ENCODE measurements at places on chromosomes 13 and 19.
A peak's percentile ranks its signal among the peaks of the same experiment; 100 is the strongest.

DNA sequence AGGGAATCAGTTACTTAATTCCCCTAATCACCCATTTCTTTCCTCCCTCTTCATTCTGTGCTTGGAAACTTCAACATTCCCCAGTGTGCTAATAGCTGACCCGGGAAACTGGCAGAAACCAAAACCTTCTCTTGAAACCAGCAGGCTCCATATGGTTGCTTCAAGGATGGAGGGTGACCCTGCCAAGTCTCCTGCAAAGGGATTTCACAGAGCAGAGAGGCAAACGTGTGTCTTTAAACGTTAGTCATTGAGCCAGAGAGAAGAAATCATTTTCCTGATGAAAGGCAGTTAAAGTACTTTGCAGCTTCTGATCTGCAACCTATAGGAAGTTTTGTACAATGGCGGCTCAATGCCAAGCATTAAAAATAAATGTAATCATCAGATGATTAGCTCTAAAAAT, 220.9 kb downstream of the POU4F1 start:
- no peak for DNase-seq

- DNase-seq, result no peak
Measured at GRCh38 chr19:18715416-18715815, 31.9 kb downstream of the CRTC1 start.

GRCh38 chr19:13429563-13429962, 76.7 kb downstream of the CACNA1A start:
- DNase-seq, result no peak

DNA sequence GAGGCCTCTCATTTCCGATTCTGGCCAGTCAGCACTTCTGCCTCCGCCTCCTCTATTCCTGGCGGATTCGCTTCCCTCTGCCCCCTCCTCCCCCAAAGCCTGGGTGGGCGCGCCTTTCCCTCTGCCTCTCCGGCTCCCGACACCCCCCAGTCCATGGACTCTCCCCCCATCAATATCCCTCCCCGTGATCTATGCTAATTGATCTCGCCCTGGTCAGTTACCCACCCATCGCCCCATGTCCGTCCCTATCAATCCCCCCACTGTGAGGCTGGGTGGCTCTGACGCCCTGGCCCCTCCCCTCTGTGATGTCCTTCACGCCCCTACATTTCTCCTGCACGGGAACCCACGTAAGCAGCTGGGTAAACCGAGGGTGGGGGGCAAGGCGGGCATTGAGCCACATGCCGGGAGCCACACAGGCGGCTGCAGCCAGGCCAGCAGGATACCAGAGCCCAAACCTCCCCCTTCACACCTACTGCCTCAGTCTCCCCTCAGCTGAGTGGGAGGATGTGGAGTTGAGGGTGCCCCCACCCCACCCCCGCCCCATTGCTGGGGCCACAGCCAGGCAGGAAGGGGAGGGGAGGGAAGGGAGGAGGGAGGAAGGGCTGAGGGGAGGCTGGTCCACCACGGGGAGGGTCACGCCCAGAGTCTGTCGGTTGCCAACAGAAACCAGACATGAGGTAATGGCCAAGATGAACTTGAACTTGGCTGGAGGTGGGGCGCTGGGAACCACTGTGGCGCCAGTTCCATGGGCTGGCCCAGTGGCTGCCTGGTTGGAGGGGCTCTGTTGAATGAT, 21.0 kb downstream of the SMIM24 start:
- DNase-seq, result no peak

- no peak for DNase-seq
Measured at GRCh38 chr13:52850396-52851136, 2.1 kb upstream of the PCDH8 start.

DNA sequence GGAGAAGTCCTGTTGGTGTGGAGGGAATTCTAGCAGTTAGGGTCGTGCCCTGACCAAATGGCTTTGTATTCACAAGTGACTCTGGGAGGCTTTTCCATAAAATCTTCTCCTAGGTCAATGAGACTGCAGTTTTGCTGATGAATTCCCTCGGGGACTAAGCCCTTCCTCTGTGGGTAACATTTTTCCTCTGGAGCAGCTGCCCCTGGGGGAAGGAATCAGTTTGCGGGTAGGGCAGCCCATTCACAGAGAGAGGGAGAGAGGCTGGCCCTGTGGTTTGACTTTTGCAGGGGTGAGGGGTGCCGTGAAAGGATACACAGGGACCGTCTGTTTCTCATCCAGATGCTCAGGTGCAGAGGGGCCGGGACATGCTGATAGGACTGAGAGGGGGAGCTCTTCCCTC, 67.3 kb downstream of the ERICH6B start:
- DNase-seq, result no peak

GRCh38 chr19:20365146-20365545, 198.1 kb downstream of the ZNF486 start:
- DNase-seq, result no peak

DNA sequence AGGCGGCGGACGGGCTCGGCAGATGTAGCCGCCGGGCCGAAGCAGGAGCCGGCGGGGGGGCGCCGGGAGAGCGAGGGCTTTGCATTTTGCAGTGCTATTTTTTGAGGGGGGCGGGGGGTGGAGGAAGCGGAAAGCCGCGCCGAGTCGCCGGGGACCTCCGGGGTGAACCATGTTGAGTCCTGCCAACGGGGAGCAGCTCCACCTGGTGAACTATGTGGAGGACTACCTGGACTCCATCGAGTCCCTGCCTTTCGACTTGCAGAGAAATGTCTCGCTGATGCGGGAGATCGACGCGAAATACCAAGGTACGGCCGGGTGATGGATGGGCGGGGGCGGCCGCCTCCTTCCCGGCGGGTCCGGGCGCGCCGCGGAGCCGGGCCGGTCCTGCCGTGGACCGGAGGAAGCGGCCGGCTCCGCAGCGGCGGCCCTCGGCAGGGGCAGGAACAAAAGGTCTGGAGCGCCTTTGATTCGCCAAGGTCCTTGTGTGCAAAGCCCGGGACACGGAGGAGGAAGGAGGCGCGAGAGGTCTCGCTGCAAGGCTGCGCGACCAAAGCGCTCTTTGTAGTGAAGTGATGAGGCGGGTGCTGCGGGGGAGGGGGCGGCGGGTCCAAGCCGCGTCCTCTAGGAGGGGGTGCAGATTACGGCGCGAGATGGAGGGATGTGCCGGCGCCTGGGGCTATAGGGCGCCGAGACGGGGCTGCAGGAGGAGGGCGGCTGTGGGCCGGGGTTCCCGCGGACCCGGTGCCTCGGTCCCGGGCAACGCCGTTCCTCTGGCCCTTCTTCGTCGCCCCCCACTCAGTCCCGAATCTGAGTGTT, 689 bp downstream of the ING1 start:
- peak; percentile 56 for DNase-seq

DNA sequence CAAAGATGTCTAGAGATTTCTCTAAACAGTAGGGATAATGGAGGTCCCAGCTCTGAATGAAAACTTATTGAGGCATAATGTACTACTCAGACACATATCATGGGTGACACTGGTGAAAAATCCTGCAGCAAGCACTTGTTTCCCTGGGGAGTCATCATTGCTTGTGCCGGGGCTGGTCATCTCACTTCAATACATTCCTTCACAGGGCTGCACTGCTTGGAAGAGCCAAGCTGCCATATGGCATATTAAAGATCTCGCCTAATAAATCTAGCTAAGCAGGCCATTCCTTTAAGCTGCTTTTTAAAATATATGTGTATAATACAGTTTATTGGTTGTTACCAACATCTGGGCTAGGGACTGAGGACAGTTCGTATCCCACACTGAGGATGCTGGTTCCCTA, 332.2 kb upstream of the GPC6 start:
- DNase-seq, result no peak

GRCh38 chr19:41861116-41861768, 1.2 kb downstream of the RPS19 start:
- no peak for DNase-seq

DNA sequence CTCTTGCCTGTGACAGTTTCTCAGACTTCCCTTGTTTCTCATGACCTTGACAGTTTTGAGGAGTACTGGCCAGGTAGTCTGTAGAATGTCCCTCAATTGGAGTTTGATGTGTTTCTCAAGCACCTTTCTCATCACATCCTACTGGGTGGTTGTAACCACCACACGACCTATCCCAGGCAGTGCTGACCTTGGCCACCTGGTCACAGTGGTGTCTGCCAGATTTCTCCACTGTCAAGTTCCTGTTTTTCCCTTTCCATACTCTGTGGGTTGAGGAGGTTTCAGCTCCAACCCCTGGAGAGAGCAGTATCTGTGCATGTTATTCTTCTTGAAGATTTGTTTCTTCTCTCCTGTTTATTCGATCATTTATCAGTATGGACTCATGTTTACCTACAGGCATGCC, 8.4 kb upstream of the UPF3A start:
- no peak for DNase-seq

GRCh38 chr13:113187263-113187669, 21.2 kb downstream of the PCID2 start:
- DNase-seq, result no peak

DNA sequence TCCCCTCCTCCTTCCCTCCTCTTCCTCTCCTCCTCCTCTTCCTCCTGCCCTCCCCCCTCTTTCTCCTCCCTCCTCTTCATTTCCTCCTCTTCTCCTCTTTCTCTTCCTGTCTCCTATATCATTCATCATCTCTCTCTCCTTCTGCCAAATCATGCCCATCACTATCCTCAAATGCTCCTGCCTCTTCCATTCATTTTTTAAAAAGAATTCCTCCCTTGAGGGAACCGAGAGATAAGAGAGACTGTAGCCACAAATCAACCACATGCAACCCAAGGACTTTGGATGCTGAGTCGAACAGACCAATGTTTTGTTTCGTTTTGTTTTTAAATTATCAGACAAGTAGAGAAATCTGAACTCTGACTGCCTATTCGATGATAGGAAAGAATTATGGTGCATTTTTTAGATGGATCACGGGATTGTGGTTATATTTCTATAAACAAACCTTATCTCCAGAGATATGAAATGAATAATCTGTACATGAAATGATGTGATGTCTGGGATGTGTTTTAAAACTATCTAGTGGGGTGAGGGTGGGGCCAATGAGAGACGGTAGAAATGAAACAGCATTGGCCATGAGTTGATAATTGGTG, 9.5 kb upstream of the ZNF541 start:
- DNase-seq, result no peak

DNA sequence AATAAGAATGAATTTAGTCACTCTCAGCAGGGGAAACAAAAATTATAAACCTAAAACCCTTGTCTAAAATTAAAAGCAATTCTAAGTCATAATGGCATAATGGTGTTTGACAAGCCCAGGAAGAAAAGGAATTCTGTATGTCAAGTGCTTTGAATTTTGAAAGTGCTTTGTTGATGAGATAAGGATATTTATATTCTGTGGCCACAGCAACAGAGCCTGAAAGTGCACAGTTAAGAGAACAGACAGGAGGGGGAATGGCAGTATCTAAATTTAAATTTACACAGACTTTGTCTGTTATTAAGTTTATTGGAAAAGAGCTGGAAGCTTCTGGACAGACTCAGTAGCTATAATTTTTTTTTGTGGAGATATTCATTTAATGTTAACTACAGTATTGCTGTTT, 69.8 kb downstream of the OLFM4 start:
- no peak for DNase-seq

- DNase-seq, result no peak
Measured at GRCh38 chr13:46607768-46608564, 55.0 kb downstream of the LRCH1 start.

DNA sequence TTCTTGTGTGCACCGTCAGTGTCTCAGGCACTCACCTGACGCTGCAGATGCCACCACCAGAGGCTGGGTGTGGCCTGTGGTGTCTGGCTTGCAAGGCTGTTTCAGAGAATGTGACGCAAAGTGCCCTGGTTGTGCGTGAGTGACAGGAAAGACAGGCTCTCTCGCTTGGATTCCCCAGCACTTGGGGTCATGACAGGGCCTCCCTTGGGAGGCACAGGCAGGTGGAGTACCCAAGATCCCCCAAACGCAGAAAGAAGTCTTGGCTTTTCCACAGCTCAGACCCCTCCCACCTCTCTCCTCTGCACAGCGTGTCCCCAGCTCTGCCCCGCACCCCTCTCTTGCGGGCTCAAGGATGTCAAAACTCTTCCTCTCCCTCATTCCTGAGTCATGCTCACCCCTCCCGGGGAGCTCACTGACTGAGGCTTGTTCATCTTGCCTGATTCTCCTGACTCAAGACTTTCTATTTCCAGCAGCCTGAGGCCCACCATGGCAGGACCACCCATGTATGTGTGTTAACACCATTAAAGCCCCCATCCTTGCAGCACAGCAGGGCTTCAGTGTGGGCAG, 21.0 kb downstream of the DHX34 start:
- DNase-seq, result no peak

- no peak for DNase-seq
Measured at GRCh38 chr13:28501547-28501946, 6.6 kb upstream of the FLT1 start.

- DNase-seq, result no peak
Measured at GRCh38 chr13:24664726-24665409, 15.3 kb upstream of the ATP12A start.

GRCh38 chr13:45295536-45295935, 45.4 kb downstream of the TPT1 start:
- DNase-seq, result no peak

DNA sequence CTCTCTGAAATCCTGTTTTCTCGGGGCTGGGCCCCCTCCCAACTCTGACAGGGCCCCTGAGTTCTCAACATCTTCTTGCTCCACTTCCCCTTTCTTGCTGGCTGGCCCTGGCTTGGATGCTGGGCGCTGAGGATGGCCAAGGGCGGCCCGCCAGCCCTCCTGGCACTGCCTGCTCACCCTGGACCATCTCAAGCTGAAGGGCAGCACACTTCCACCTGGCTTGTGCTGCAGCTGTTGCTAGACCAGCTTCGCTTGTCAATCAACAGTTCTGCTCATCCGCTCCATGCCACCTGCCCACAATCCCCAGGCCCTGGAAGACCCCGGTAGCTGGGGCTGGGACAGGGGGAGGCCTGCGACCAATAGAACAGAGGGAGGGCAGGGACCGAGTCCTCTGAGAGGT, 6.9 kb upstream of the GMIP start:
- no peak for DNase-seq

- DNase-seq, result no peak
Measured at GRCh38 chr19:12202250-12202649, 39.4 kb downstream of the ZNF136 start.

- DNase-seq, result no peak
Measured at GRCh38 chr13:28659621-28659970, 666 bp downstream of the POMP start.

- DNase-seq, result no peak
Measured at GRCh38 chr19:2549701-2550191, 73.8 kb downstream of the GADD45B start.

DNA sequence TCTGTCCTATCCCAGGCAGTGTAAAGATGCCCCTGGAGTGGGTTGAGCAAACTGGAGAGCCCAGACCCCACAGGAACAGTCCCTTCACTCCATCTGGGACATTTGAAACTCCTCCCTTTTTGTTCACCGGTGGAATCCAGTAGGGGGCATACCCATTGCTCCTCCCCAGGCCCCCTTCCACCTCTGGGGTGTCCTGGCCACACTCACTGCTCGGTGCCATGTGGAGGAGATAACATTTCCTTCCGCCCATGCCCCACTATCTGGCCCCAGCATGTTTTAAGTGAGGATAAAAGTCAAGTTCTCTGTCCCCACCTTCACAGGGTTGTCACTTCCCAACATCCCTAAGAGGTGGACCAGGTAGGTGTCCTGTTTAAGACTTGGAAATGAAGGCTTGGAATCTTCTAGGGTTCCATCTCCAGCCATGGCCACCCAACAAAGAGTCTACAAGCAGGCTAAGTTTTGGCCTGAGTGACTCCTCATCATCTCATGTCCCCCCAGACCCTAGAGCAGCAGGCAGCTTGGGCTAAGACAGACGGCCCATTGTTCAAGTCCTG, 9.3 kb downstream of the ZNF526 start:
- no peak for DNase-seq

- no peak for DNase-seq
Measured at GRCh38 chr13:30712536-30713532, 22.5 kb upstream of the ALOX5AP start.

All from stimulated activated CD8-positive, alpha-beta memory T cell treated with anti-CD3 and anti-CD28 coated beads, Interleukin-4, amount 100 ng/mL, for 1 hour (primary cell).